ENCODE measurements at places on chromosomes 5 and 9. TPM values are rescaled to one million over a fixed set of nuclear protein-coding genes. Genes with fewer than 3 reads are reported as not detected.

The MEIKIN gene
- total RNA-seq = 0.19 TPM

- peaks cover 47% of the 10 kb centered on the region for H3K4me1 ChIP-seq
- no peak overlapping the region for H3K27ac ChIP-seq
- H3K36me3 ChIP-seq = no peaks in the 10 kb centered on the region
- no peak overlapping the region for H3K4me3 ChIP-seq
These were observed 15.8 kb downstream of the ERGIC1 start for GRCh38 chr5:172849606-172850453.

GRCh38 chr5:10034001-10034400 lies 215.7 kb downstream of the ATPSCKMT start:
- no peak for DNase-seq
- H3K4me1 ChIP-seq = no peaks in the 10 kb centered on the region
- H3K36me3 ChIP-seq = no peaks in the 10 kb centered on the region
- no peak overlapping the region for H3K4me3 ChIP-seq

- DNase-seq = peak; percentile 38
- H3K4me3 ChIP-seq = peak overlapping the region; percentile 90
- H3K36me3 ChIP-seq = no peaks in the 10 kb centered on the region
- H3K27ac ChIP-seq = peak overlapping the region; percentile 25
- peaks cover 46% of the 10 kb centered on the region for H3K4me1 ChIP-seq
These were observed 914 bp upstream of the CD72 start for GRCh38 chr9:35618854-35619799.

GRCh38 chr5:53023969-53024368 lies 34.8 kb downstream of the ITGA2 start:
- no peaks in the 10 kb centered on the region for H3K36me3 ChIP-seq
- H3K4me1 ChIP-seq = no peaks in the 10 kb centered on the region
- no peak overlapping the region for H3K27ac ChIP-seq

DNA sequence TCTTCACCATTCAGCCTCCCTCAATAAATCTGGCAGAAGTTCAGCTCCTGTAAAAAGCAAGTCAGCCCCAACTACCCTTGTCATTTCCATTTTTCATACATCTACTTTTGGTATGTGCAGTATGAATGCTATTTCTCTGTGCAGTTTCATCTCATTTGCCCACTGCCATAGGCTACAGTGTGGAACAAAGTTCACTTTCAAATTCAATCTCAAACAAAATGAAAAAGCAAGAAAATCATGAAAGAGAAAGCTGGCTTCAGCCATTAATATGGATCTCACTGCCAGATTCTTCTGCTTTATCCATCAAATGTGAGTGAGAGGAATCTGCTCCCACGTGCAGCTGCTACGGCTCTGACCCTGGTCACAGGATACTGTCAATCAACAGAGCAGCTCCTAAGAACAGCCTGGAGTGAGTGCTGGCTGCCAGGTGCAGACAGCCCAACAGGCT lies 494.2 kb downstream of the ZNF608 start:
- no peak overlapping the region for H3K4me3 ChIP-seq
- H3K27me3 ChIP-seq = no peaks in the 10 kb centered on the region
- no peaks in the 10 kb centered on the region for H3K4me1 ChIP-seq
- no peak overlapping the region for H3K27ac ChIP-seq
- no peaks in the 10 kb centered on the region for H3K36me3 ChIP-seq
- DNase-seq = no peak

DNA sequence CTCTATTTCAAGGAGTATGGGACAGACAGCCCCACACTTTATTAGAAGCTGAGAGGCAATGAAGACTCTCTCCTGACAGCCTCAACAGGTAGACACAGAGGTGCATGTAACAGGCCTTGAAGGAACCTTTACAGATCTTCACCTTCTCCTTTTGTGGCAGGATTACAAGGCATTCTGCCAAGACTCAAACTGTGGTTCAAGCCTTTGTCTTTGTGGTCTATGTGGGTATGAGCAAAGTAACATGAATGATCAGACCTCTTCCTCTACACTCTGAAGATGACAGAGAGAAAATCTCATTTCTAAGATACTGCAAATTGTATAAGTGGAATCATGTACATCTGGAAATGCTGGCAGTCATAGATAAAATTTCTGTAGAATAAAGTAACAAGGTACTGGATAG lies 346.9 kb downstream of the CDH9 start:
- no peak overlapping the region for H3K27ac ChIP-seq
- no peaks in the 10 kb centered on the region for H3K36me3 ChIP-seq
- DNase-seq = no peak
- H3K27me3 ChIP-seq = no peaks in the 10 kb centered on the region

DNA sequence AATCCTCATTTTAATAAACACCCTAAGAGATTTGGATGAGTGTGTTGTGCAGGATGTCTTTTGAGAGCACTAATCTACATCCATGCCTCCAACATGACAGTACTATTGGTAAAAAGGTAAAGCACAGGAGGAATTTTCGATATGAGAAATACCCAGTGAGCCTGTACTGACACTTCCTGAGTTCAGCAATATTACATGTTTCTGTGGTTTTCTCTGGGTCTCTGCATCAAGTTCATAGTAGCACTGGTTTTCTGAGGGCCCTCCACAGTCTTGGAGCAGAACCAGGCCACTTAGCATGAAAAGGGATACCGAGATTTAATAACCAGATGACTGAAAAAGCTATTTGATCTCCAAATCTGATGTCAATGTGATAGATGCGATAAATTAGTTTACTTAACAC lies 524.1 kb downstream of the TMEM38B start:
- H3K27ac ChIP-seq = no peak overlapping the region
- H3K4me3 ChIP-seq = no peak overlapping the region
- DNase-seq = no peak
- no peaks in the 10 kb centered on the region for H3K27me3 ChIP-seq
- no peaks in the 10 kb centered on the region for H3K36me3 ChIP-seq

Data from activated T-cell treated with anti-CD3 and anti-CD28 coated beads, Interleukin-2, amount 50 U/mL, for 72 hours (primary cell).